Activated CD8-positive, alpha-beta T cell treated with anti-CD3 and anti-CD28 coated beads for 36 hours (primary cell): ENCODE measurements at places on chromosomes 12 and 14. TPM values are rescaled to one million over a fixed set of nuclear protein-coding genes. Genes with fewer than 3 reads are reported as not detected.

The TSPAN19 gene
- total RNA-seq: not detected

The GLT8D2 gene
- total RNA-seq: not detected

The RILPL2 gene
- 9.0 TPM for total RNA-seq

The KRT79 gene
- total RNA-seq: 1.6 TPM

GRCh38 chr14:68968051-68968450 is 11.1 kb downstream of the ACTN1 start:
- peak; percentile 81 for DNase-seq

DNA sequence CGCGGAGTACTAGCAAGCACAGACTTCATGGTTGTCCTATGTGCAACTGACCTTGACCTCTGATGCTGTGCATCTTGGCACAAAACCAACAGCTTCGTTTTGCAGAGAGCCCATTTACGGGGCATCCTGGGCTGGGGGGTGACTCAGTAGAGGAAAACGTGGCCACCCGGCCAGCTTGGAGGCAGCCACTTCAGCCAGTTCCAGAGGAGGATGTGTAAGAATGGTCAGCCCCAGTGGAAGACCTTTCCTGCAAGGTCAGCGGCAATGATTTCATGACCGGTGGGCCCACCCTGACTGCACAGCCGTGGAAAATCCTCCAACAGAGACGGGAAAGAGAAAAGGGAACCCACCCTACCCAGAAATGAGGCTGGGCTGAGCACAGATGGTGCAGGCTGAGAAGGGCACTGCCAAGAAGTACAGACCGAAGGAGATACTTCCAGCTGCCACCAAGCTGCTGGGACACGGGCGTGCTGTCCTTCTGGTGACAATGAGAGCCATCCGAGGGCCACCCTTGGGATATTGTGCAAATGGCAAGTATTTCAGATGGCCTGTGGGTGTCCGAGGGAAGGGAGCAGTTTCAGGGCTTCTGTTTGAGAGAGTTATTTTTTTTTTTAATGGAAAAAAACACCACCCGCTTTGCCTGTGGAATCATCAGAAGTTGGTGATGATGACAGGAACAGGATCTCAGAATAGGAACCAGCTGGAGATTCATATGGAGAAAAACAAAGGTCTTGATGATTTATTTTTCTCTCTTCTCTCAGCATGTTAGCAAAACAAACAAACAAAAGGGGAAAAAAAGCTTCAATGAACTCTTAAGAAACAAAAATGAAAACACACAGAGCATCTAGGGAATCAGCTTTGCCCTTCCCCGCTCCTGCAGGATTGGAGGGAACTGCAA is 120.2 kb upstream of the RFLNA start:
- no peak for DNase-seq
